ENCODE measurements at places on chromosomes 4 and X. TPM values are rescaled to one million over a fixed set of nuclear protein-coding genes. Genes with fewer than 3 reads are reported as not detected.

SSX1 gene
- not detected for total RNA-seq

VGLL1 gene
- not detected for total RNA-seq

PRRG3 gene
- total RNA-seq = not detected

BTK gene
- total RNA-seq = 0.09 TPM

SPRY1 gene
- total RNA-seq = 8.7 TPM

ADRA2C gene
- total RNA-seq = 0.18 TPM

NDUFB11 gene
- 64.7 TPM for total RNA-seq

EXOC1 gene
- total RNA-seq = 41.7 TPM

BANK1 gene
- total RNA-seq = under 0.01 TPM

CXCL11 gene
- 0.66 TPM for total RNA-seq

KLB gene
- under 0.01 TPM for total RNA-seq

PRRG1 gene
- 25.8 TPM for total RNA-seq

GPC4 gene
- total RNA-seq = under 0.01 TPM

FAM199X gene
- 28.7 TPM for total RNA-seq

ASB11 gene
- 0.09 TPM for total RNA-seq

MANBA gene
- total RNA-seq = 23.1 TPM

FAM133A gene
- total RNA-seq = not detected

JADE1 gene
- 17.6 TPM for total RNA-seq

PHOX2B gene
- not detected for total RNA-seq

MAP7D3 gene
- 14.2 TPM for total RNA-seq

FOXP3 gene
- total RNA-seq = not detected

TRIM75 gene
- not detected for total RNA-seq

STATH gene
- not detected for total RNA-seq

MAGEA1 gene
- total RNA-seq = not detected

C4orf54 gene
- total RNA-seq = not detected

TENM3 gene
- 22.7 TPM for total RNA-seq

MED12 gene
- total RNA-seq = 38.7 TPM

GAGE1 gene
- not detected for total RNA-seq

SLC4A4 gene
- 0.66 TPM for total RNA-seq

CNGA1 gene
- total RNA-seq = 0.56 TPM

USP26 gene
- not detected for total RNA-seq

SLIT2 gene
- 36.4 TPM for total RNA-seq

HERC6 gene
- 2.9 TPM for total RNA-seq

AFF2 gene
- total RNA-seq = 0.09 TPM

NFKB1 gene
- total RNA-seq = 41.9 TPM

TASL gene
- not detected for total RNA-seq

TBL1X gene
- total RNA-seq = 9.9 TPM

GABRQ gene
- not detected for total RNA-seq

Measured in endothelial cell of coronary artery (primary cell).